ENCODE measurements at places on chromosomes 5 and 9.

- DNase-seq = no peak
These were observed 60.5 kb downstream of the SIL1 start for GRCh38 chr5:139137697-139138096.

DNA sequence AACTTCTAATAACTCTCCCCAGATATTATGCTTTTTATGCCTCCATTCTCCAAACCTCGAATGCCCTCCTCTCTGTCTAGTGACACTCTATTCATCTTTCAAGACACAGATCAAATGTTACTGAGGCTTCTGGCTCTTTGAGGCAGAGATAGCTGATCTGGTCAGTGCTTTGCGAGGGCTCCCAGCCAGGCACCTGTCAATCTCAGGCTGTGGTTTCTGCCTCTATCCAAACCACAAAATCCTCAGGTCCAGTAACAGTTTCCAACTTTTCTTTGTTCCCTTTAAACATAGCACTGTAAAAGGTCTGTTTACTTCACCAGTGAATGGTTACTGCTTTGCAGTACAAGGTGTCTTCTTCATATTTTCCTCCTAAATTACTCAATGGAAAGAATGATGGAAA, 11.5 kb upstream of the STK32A start:
- no peak for DNase-seq

- no peak for DNase-seq
These were observed 77.5 kb upstream of the SPATA31D4 start for GRCh38 chr9:81850724-81851123.

DNA sequence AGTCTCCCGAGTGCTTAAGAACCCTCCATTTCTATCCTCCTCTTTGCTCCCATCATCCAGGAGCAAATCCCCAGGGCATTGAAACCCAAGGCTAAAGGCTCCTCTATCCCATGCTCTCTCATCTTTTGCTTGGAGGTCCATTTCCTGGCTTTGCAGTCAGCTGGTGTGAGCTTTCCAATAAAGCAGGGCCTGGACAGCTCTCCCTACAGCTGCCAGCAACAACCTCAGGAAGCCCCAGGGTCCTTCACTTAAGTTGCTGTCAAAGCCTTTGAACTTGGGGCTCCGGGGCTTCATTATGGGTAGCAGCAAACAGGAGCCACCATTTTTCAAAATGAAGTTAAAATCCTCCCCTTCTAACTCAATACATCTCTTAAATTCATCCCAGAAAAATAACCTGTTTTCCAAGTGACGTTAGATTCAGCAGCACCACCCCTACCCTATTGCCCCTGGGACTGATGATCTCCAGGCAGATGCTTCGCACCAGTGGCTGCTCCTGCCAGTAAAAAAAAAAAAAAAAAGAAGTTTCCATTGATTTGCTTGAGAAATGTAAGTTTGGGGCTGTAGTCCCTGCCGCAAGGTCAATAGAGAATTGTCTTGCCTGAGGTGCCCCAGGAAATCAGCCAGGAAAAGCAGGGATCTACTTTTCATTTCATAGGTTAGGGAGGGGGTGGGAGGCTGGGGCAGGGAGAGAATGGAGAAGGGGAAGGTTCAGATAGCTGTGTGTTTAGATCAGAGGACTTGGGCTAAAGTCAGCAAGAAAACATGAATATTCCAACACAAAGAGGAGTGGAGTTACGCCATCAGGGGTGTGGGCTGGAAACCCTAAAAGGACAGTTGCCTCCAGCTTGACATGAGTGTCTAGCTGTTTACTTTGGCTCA, 83.8 kb upstream of the IL6ST start:
- no peak for DNase-seq
